ENCODE measurements at places on chromosomes 7 and 10.

GRCh38 chr10:93894516-93895378, 969 bp downstream of the SLC35G1 start:
- DNase-seq: no peak

DNA sequence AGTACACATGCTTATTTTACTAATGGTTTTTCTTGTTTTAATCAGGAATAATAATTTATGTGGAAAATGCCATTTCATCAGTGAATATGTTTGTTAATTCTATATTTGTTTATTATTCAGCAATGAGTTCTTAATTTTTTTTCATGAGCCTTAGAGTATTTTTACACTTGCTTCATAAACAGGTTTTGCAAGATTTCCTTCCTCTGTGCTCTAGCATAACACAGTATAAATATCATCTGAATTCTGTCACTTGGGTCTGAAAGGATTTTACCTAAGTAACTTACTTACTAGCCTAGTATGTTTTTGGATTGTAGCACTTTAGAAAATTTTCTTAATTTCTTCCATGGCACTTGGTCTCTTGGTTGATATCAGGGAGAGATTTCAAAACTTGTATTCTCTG, 45.8 kb downstream of the GLCCI1 start:
- DNase-seq: no peak

DNA sequence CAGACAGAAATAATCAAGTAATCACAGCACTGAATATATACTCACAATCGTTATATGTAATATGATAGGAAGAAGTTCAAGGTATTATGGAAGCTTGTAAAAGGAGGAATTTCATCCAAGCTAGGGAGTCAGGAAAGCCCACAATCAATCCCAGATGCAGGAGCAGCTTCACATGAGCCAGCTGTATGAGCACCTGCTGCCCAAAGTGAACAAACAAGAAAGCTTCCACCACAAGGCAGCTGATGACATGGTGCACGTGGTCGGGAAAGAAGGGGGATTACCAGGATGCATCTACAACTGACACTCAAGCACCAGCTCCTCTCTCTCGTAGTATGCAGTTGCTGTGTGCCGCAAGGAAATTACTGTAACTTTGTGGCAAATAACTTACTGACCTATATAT, 225.2 kb downstream of the XPNPEP1 start:
- no peak for DNase-seq

DNA sequence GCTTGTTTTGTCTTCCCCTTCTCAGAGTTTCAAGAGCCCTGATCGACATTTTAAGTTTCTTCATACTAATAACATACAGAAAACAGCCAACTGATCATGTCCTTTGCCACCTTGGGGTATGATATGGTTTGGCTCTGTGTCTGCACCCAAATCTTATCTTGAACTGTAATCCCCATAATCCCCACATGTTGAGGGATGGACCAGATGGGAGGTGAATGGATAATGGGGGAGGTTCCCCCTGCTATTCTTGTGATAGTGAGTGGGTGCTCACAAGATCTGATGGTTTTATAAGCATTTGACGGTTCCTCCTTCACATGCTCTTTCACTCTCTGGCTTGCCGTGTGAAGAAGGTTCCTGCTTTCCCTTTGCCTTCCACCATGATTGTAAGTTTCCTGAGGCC, 190.3 kb downstream of the CHCHD3 start:
- DNase-seq: no peak

DNA sequence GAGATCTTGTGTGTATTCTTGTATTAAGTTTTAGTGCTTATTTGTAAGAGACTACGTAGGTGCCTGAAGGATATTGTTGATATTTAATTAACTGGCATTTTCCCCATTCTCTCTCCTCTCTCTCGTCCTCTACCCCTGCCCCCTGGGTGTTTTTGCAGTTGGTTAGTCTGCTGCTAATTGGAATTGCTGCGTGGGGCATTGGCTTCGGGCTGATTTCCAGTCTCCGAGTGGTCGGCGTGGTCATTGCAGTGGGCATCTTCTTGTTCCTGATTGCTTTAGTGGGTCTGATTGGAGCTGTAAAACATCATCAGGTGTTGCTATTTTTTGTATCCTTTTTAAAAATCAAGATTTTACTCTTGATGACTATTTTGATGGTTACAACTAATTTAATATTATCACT, 22.5 kb downstream of the TSPAN13 start:
- DNase-seq: no peak

DNA sequence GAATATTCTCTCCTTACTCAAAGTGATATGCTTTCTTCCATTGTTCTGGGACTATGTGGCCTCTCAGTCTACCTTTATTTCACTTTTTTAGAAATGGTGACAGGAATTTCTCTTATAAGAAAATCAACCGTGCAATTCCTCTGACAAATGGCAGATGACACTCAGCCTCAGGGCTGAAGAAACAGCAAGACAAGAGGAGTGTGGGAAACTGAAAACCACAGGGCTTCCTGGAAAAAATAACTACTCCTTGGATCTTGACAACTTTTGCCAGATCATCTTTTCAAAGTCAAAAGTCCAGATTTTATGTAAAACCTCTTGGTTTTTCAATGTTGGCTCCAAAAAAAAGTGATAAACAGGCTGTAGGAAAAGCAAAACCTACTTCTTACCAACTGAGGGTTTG, 121.5 kb downstream of the TYW1B start:
- DNase-seq: no peak

GRCh38 chr10:131561897-131562296, 250.4 kb upstream of the TCERG1L start:
- DNase-seq: no peak

- DNase-seq: no peak
These were observed 21.7 kb downstream of the ZNF316 start for GRCh38 chr7:6658618-6659345.

DNA sequence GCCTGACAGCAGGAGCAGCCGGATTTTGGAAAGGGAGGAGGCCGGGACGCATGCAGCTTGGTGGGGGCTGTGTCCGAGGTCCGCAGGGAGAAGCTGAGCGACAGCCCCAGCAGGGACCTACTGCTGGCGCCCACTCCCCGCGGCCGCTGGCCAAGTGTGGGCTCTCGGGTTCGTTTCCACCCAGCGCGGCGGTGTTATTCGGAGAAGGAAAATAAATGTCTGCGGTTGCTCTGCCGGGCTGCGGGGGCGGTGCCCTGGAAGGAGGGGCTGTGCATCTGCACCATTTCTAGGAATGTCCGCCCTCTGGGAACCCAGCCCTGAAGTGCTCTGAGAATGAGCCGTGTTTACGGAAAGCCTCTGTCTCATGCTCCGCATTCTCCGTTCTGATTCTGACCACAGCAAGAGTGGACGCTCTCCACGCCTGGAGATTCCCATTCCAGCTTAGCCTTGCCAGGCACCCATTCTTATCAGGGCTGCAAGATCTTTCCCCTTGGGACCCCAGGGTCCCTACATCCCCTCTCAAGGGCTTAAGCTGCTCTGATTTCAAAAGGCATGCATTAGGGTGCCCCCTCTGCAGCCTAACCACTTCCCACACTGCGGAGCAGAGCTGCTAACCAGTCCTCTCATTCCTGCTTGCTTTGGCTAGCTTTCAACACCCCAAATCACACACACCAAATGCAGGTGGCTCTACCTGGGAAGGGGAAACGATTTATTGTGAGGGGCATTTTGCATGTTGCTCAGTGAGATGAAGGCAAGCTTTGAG, 256.6 kb upstream of the GLI3 start:
- no peak for DNase-seq

GRCh38 chr7:141268614-141269013, 194.8 kb downstream of the TMEM178B start:
- no peak for DNase-seq

DNA sequence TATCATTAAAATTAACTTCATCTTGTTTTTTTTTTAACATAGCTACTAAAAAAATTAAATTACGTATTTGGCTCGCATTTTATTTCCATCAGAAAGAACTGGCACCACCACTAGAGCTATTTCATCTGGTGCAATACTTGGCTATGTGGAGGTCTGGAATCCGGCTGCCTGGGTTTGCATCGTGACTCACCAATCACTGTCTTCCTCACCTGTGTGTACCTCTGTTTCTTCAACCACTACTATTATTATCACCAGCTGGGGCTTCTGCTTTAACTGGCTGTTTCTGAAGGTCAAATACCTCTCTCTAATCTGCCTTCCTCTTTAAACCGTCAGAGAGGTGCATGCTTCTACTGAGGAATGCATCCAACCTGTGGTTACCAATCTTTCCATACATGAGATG, 6.5 kb downstream of the WDR91 start:
- no peak for DNase-seq

DNA sequence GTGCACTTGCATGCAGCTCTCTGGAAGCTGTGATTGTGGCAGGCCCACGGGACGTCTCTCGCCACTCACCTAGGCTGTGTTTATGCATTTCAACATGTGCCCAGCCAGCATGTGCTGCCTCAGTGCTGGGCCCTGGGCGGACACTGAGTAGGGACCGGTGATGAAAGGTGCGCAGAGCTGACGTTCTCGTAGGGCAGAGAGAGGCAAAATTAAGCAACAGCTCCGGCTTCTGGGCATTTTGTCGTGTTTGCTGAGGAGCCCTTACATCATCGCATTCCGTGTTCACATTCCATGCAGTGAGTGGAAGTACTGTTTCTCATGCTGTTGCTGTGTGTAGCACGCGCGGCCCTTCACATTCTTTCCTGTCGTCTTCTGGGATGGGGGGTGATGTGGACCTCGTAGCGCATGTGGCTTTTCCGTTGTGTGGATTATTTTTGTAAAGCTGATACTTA, 50.5 kb downstream of the PRF1 start:
- DNase-seq: no peak

DNA sequence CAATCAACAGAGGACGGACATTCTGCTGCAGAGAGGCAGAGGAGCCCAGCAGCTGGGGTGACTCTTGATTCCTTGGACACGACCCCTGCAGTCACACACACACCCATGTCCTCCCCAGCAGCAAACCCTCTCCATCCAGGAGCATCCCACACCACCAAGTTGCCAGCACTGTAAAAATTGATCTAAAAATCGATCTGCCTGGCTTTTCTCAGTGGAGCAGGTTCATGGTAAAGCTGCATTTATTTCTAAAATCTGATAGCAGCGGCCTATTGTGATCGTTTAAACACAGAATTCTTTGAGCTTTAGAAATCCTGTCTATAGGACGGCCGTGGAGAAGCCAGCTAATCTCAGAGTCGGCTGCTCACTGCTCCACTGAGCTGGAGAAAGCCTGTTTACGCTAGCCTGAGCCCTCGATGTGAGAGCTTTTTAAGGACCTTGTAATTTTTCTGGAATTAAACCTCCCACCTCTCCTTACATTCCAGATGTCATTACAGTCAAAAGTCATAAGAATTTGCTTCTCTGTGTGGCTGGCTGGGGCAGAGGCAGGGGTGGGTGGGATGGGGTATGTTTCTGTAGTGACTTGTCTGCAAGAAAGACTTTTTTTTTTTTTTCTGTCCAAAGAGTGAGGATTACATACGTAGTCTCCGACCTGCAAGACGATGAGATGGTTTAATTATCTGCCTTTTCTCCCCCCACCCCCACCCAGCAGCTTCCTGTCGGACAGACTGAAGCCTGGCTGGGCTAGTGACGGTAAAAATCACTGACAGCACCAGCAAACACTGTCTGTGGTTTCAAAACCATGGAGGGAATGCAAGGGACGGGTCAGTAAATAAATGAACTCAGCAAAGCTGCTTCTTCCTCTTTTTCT, 31.6 kb downstream of the TRIM8 start:
- DNase-seq: no peak

DNA sequence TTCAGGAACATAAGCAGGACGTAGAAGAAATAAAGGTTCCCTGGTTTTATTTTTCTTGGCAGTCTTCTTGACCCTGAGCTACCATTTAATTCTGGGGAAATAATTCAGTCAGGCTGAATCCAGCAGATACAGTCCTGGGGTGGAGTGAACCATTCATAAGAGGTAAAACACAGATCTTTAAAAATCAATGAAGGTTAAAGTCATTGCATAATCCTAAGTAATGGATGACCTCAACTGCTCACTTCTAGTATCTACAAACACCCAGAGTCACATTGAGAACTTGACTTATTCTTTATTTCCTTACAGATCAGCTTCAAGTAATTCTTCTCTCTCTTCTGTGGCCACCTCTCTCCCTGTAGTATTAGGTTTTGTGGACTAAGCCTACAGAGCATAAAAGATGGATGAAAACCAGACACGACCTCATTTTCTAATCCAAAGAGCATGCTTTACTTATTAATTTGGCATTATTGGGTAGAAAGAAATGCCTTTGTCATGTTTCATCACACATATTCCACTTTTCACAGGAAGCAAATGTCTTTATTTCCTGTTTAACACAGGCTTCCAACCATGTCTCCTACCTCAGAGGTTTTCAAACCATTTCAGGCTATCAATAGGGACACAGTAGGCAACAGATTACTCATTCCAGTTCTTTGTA, 182.3 kb upstream of the IMMP2L start:
- no peak for DNase-seq

- DNase-seq: no peak
These were observed 14.1 kb upstream of the TMEM72 start for GRCh38 chr10:44897049-44897448.

DNA sequence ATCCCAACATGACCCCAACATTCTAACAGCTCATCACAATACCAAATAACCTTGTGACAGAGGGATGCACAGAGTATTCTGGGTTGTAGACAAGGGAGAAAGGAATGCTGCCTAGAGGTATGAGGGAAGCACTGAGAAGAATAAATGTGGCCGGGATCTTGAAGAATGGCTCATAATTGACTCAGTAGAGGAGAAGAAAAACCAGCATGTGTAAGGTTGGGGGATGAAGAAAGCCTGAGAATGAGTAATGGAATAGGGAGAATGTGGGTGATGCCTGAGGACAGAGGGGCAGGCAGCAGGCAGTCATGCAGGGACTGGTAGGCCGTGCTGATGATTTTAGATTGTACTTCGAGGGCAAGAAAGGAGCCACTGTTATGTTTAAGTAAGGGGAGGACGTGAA, 75.4 kb upstream of the ELMO1 start:
- DNase-seq: no peak

- DNase-seq: no peak
These were observed 195.5 kb downstream of the MBL2 start for GRCh38 chr10:52577047-52577446.

DNA sequence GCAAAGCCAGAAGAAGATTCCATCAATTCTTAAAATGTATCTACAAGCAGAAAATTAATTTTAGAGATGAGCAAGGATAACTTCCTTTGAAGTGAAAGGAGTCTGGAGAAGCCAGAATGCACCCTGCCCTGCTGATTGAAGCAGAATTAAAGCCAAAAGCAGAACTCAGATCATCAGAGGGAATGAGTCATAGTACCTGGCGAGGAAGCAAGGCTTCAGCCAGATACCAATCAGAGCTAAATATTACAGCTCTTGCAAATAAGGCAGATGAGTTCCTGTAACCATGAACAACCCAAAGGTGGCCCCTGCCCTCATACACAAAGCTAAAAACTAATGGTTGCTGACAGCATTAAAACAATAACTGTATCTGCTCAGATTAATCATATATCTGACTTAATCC, 10.4 kb downstream of the HTR7 start:
- no peak for DNase-seq

DNA sequence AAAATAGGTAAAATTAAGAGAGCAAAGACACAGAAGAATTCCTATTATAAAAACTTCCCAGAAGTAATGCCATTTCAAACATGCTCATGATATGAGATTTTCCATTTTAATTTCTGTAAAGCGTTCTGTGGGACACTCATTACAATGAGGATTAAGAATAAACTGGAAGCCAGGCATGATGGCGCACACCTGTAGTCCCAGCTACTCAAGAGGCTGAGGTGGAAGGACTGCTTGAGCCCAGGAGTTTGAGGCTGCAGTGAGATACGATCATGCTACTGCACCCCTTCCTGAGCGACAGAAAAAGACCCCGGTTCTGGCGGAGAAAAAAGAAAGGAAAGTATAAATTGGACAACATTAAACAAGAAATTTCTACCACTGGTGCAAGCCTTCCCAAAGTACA, 1.5 kb downstream of the DNA2 start:
- no peak for DNase-seq
